ENCODE measurements at places on chromosomes 2 and 18. TPM values are rescaled to one million over a fixed set of nuclear protein-coding genes. Genes with fewer than 3 reads are reported as not detected.

DNA sequence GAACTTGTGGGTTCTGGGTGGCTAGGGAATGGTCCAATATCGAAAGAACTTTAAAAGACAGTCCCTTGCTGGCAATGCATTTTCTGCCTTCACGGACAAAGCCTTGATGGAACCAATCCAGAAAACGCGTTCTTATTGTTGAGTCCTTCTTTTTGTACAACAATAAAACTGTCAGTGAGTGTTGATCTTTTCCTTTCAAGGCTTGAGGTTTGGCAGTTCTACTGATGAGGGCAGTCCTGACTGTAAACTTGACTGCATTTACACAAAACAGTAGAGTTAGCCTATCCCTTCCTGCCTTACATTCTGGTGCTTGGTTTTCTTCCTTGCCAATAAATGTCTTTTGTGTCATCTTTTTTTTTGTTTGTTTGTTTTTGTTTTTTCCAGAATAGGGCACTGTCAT lies 2.5 kb upstream of the UGT1A7 start:
- no peak for DNase-seq

DNA sequence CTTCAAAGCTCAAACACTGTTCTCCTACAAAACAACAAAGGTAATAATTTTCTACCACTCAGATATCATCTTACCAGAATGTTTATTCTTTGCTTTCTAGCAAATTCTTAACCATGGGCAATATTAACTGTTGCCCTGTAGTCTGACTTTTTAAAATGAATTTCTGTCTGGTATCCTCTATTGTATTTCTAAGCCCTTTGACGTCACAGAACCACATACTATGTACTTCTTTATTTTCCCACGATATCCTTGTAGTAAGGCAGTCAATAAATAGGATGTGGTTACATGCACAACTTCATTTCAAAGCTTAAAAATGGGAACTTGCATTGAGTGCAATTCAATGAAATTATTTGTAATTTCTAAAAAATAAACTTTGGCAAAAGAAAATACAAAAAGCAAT lies 58.7 kb downstream of the THADA start:
- no peak for DNase-seq

Gene CRYGD
- total RNA-seq = not detected

DNA sequence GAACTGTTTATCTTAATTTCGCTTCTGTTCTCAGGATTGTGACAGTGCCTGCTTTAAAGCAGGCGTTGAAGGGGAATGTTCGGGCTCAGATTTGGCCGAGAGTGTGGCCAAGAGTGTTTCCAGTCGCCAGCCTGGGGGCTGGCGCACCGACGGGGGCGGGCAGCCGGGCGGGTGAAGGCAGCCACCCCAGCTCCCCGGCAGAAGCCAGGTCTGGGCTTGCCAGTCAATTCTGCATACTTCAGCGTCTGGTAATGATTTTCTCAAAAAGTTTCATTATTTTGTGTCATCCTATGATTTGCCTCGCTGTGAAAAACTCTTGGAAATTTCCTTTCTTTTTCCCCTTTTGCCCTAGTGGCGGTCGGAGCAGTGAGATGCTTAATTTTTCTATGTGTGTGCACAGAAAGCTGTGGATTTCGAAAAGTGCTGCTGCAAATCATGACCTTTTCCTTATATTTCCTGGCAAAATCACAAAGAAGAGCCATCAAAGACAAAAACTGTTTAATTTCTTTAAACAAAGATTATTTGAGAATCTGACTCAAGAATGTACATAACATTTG lies 856 bp downstream of the FAM228A start:
- no peak for DNase-seq

GRCh38 chr2:187155476-187155875 lies 292.6 kb downstream of the CALCRL start:
- no peak for DNase-seq

Data from left cardiac atrium (tissue), 4 donors.